ENCODE measurements at places on chromosomes 11 and 22. TPM values are rescaled to one million over a fixed set of nuclear protein-coding genes. Genes with fewer than 3 reads are reported as not detected.

The LRRC75B gene
- 6.4 TPM for total RNA-seq

The CFAP300 gene
- 11.0 TPM for total RNA-seq

The DRD4 gene
- total RNA-seq, result not detected

The ANO3 gene
- total RNA-seq, result 0.28 TPM

Measured in smooth muscle cell of bladder (primary cell).